ENCODE measurements at places on chromosomes 6 and 20.
A peak's percentile ranks its signal among the peaks of the same experiment; 100 is the strongest.

GRCh38 chr20:31927627-31928159 lies 24.2 kb downstream of the PDRG1 start:
- DNase-seq: no peak

DNA sequence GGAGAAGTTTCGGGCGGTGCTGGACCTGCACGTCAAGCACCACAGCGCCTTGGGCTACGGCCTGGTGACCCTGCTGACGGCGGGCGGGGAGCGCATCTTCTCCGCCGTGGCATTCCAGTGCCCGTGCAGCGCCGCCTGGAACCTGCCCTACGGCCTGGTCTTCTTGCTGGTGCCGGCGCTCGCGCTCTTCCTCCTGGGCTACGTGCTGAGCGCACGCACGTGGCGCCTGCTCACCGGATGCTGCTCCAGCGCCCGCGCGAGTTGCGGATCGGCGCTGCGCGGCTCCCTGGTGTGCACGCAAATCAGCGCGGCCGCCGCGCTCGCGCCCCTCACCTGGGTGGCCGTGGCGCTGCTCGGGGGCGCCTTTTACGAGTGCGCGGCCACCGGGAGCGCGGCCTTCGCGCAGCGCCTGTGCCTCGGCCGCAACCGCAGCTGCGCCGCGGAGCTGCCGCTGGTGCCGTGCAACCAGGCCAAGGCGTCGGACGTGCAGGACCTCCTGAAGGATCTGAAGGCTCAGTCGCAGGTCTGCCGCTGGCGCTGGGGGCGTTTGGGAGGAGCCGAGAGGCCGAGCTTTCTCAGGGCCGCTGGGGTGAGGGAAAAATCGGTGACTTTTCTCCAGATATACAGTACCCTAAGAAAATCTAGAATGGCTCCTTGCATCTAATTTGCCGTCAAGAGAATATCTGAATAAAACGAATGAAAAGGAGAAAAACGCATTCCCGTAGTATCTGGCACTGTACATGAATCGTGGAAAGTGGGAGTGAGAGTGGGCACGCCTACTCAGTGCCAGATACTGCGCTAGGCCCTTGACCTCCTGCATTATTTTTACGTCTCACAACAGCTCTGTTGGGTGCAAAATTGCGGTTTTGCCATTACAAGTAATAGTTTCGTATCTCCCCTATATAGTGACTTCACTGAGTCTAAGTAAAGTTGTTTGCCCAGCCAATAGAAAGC lies 1.0 kb downstream of the CALHM6 start:
- DNase-seq: peak; percentile 44

GRCh38 chr6:19833947-19834346 lies 3.2 kb upstream of the ID4 start:
- no peak for DNase-seq

DNA sequence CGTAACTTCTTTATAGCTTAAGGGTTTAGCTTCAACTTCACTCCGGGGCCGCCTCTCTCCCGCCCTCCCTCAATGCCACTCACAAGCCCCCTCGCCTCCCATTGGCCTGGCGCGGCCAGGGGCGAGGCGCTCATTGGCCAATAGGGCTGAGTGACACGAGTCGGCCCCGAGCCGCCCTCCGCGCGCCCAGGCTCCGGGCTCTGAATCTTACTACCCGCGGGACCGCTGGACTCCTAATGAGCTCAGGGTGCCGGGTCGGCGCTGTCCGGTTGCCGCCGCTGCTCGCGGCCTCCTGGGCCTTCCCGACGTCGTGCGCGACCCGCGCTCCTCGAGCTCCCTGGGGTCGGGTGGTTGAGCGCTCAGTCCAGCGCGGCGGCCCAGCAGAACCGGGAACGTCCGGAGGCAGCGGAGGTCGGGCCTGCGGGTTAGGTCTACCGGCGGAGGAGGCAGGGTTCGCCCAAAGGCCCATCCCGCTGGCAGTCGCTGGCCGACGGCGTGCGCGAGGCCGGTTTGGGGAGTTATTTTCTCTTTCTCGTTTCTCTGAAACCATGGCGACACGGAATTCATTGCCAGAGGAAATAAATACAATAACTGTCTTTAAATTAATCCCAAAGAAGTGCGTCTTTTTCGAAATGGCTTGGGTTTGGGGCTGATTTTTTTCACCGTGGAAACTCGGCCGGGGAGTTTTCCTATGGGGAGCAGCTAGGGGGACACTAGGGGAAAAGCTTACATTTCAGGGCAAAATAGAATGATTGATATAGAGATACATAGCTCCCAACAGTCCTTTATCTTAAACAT lies at the start of gene SIM1:
Gene SIM1 (minus strand): TSS at position 19 of the 798 bp plus-strand sequence. CDS start 1,453 bp downstream, outside the sequence.
- no peak for DNase-seq

DNA sequence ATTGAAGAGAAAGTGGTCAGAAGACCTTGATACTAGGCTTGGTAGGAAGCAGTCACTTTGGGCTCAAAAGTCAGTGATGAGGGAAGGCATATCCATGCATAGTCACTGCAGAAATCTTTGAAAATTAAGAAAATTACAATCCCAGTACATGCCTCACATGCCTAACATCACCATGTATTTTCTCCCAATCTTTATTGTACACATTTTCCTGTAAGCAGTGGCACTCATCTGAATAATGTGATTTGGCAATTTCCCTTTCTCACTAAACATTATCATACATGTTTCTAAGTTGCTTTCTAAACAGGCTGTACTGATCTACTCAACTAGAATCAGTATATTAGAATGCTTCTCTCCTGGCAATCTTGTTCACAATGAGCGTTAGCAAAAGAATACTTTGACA lies 280.7 kb upstream of the SUPT3H start:
- no peak for DNase-seq

GRCh38 chr6:17737704-17738252 lies 31.1 kb upstream of the NUP153 start:
- DNase-seq: no peak

GRCh38 chr20:2451939-2452732 lies 18.5 kb downstream of the SNRPB start:
- peak; percentile 63 for DNase-seq

DNA sequence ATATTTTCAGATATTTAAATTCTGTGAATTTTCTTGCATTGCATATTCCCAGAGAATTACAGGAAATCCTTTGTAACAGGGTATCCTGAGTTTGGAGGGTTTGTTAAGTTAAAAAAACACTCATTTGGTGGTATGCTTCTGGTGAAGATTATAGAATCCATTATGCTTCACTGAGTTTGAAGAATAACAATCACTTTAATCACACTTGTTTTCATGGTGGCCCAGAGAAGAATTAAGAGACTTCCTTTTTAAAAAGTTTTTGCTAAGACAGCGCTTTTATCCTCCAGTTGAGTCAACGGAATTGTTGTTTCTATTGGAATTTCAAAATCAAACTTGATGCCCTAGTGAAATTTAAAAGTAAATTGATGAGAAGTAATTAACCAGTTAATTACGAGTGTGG lies 17.4 kb downstream of the PLEKHG1 start:
- DNase-seq: no peak

DNA sequence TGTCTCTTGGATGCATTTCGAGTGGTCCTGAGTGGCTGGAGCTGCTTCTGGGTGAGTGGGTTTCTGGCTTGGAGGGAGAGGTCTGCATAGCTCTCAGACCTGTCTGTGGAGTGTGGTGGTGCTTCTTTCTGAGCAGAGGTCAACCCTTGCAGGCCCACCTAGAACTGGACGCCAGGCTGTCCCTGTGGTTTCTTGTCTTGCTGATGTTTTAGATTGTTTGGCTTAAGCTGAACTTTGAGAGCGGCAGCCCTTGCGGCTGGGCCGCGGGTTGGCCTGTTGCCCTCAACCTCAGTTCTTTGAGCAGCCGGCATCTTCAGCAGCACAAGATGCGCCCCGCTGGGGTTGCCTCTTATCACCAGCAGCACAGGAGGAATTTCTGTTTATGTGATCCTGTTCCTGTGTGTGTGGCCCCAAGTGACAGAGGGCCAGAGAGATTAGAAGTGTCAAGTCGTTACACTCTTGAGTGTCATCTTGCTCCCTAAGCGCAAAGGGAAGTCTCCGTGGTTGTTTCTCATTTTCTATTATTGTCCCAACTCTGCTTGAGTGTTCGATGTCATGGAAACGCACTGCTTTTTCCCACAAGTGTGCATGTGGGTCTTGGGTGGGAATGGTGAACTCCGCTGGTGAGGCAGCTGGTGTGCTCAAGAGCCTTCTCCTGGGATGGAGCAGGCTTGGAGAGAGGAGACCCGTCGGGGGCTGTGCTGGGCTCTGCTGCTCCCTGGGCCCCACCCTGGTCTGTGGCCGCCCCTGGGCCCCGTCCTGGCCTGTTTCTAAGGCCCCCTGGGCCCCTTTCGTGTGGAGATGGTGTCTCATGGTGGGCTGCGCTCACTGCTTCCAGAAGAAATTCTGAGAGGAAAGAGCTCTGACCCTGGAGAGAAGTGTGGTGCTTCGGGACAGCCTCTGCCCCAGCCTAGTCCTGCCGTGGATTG lies 20.1 kb upstream of the SLC22A1 start:
- no peak for DNase-seq

DNA sequence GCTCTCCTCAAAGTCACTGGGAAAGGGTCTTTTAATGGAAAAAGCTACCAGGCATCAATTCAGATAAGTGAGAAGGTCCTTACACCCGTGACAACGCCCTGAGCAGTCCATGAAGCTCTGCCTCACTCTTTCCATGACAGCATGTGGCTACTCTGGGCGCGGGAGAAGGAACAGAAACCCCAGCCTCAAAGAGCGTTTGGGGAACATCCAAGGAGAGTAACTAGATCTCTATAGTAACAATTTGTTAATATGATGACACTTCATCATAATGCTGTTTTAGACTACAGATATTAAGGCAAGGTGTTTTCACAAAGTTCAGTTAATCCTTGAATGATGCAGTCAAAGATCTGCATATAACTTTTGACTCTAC lies 55.2 kb downstream of the KIF6 start:
- no peak for DNase-seq

GRCh38 chr6:129368076-129368475 lies 341.9 kb downstream of the ARHGAP18 start:
- DNase-seq: no peak
